ENCODE measurements at places on chromosomes 5 and 9.

DNA sequence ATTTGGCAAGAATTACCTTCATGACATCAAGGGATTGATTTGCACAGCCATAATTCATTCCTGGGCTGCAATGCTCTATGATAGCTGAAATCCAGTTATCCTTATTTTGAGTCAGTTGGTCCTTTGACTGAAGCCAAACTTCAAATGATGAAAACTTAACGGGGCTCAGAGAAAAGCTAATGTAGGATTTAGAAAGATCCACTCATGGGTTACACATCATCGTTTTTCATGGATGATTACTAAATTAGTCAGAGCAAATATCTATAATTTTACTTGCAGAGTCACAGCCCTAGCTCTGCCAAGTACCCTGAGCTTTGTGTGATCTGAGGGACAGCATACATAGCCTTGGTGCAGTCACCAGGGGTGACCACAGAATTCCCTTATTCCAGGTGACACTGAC, 27.3 kb upstream of the MUSK start:
- DNase-seq = no peak

DNA sequence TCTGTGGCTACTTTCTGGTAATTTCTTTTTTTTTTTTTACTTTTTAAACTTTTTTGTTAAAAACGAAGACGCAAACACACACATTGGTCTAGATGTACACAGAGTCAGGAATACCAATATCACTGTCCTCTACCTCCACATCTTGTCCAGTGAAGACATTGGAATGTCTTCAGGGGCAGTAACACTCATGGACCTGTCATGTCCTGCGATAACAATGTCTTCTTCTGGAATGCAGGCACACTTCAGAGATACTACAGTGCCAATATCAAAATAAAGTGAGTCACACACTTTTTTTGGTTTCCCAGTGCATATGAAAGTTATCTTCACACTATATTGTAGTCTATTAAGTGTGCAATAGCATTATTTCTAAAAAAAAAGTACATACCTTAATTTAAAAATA, 175.9 kb downstream of the ARRDC3 start:
- DNase-seq = no peak

GRCh38 chr5:170534941-170535340, 31.1 kb downstream of the KCNIP1 start:
- no peak for DNase-seq

GRCh38 chr5:108174286-108174685, 207.6 kb downstream of the FBXL17 start:
- no peak for DNase-seq

GRCh38 chr5:102668220-102668932, 86.7 kb upstream of the PAM start:
- no peak for DNase-seq

DNA sequence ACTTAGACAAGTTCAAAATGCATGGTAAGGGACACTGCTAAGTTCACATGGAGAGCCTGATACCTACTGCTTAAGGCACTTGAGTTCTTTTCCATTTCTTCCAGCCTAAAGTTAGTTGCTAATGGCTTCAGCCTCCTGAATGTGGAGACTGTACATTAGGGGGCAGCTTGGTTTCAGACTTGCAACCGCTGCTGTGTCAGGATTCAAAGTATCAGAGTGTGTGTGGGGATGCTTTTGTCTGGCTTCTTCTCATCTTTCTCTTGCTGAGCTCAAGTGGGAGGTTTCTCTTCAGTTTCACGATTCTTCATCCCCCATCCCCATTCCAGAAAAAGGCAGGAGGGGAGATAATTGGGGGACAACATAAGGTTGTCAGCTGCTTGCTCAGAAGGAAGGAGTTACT, 49.4 kb downstream of the ATP10B start:
- DNase-seq = no peak

GRCh38 chr5:36602704-36603321, 3.6 kb upstream of the SLC1A3 start:
- DNase-seq = no peak

Data from nephron progenitor cell (in vitro differentiated cells).